Inflammatory macrophage treated with lipopolysaccharide for 1 hour (primary cell): ENCODE measurements at places on chromosomes 7 and 10.
A peak's percentile ranks its signal among the peaks of the same experiment; 100 is the strongest.

DNA sequence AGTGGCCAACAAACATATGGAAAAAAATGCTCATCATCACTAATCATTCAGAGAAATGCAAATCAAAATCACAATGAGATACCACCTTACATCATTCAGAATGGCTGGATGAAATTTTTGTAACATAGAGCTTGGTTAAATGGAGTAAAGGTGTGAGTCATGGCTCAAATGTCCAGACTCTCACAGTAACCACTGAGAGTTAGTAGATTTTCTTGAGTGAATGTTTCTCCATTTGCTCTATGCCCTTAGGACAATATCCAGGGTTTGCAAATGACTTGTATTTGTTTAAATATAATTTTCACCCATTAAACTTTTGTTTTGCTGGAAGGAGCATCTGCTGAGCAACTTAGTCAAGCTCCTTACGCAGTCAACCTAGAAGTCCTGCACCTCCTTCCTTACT lies 967.2 kb downstream of the XPNPEP1 start:
- DNase-seq, result no peak

DNA sequence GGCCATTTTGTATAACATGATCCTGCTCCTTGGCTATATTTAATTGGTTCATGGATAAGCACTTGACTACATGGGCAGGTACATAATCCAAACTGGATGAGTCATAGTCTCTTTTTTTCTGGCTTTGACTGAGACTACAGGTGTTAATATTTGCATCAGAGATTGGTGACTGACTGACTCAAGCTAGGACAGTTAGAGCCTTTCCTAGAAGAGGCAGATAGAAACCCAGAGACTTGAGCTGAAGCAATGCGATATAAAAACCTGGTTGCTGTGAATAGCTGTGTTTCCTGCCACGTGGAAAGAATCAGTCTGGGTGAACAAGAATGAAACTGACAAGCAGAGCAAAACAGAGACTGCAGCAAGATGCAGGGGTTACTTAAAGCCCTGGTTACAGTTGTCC lies 81.0 kb downstream of the SAMD9 start:
- no peak for DNase-seq

- DNase-seq, result peak; percentile 30
These were observed 39.2 kb downstream of the ENO4 start for GRCh38 chr10:116888380-116889055.

DNA sequence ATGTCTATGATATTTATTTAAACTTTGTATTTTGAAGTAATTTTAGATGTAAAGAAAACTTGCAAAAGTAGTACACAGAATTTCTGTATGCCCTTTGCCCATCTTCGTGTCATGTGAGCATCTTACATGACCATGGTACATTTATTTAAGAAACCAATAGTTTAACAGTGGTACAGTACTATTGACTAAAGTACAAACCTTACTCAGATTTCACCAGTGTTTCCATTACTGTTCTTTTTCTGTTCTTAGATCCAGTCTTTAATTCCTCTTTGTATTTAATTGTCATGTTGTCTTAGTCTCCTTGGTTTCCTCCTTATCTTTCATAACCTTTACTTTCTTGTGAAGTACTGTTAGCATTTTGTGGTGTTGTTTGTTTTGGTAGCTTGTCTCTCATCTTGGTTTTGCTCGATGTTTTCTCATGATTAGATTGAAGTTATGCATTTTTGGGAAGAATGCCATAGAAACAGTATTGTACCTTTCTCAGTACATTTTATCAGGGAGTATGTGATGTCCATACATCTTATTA lies 24.1 kb downstream of the TAX1BP1 start:
- no peak for DNase-seq

- DNase-seq, result no peak
These were observed 62.6 kb downstream of the RASGEF1A start for GRCh38 chr10:43204042-43204942.

GRCh38 chr7:117875566-117875965 lies 2.3 kb upstream of the CTTNBP2 start:
- DNase-seq, result no peak

- DNase-seq, result no peak
These were observed 16.5 kb downstream of the ECHDC3 start for GRCh38 chr10:11758527-11759236.

- DNase-seq, result peak; percentile 14
These were observed 79.3 kb upstream of the SLC25A13 start for GRCh38 chr7:96401200-96401599.

DNA sequence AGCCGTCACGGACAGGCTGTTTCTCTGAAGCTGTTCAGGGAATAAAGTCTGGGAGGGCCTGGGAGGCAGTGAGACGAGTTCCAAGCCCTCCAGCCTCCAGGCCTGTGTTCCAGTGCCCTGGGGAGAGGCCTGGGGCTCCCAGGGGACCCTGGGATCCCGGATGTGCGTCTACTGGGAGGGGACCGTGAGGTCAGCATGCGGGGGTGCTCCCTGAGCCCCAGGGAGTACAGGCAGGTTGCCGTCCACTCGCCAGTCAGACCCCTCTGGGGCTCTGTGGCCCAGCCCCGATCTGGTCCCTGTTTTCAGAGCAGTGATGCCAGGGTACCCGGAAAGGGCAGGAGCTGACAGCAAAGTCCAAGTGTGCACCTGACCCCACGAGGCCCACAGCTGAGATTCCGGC lies 80.9 kb upstream of the DNAAF5 start:
- no peak for DNase-seq

DNA sequence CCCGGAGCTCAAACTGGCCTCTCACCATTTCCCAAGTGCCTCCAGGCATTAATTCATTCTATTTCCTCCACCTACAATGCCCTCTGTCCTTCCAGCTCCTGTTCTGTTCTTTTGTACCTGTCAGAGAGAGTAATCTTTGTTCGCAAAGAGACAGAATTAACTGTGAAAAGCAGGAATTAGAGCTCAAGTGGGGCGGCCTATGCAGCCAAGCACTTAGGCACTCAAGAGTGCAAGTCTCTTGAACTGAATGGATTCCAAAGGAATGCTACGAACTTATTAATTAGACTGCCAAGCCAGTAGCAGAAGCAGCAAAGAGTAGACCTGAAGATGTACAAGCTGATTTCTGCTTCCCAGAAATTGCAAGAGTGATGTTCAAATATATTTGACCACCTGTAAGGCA lies 338.3 kb upstream of the AUTS2 start:
- no peak for DNase-seq

DNA sequence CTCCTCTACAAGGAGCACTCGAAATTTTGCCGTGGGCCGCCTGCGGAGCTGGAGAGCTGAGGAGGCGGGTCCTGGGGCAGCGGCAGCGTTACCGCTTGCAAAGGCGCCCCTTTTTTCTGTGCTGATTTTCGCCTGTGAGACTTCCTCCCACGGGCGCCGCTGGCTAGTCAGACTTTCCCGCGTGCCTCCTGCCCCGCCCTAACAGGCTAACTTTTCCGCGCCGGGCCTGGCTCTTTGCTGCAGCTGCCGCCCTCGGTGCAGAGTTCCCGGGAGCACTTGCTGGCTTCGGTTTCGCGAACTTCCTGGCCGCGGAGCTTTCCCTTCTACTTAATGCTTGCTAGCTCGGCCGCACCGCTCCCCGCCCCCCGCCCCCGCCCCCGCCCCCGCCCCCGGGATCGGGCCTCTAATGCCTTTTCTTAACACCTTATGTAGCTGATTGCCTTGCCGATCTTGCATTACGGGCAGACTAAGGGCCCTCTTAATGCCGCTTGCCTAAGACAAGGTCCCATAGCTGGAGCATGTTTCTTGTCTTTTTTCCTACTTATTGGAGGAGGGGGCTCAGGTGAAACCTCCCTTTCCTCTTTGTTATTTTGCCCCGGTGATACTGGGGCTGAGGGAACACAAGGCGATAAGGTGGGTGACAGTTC lies 37.9 kb upstream of the RASGEF1A start:
- peak; percentile 86 for DNase-seq

DNA sequence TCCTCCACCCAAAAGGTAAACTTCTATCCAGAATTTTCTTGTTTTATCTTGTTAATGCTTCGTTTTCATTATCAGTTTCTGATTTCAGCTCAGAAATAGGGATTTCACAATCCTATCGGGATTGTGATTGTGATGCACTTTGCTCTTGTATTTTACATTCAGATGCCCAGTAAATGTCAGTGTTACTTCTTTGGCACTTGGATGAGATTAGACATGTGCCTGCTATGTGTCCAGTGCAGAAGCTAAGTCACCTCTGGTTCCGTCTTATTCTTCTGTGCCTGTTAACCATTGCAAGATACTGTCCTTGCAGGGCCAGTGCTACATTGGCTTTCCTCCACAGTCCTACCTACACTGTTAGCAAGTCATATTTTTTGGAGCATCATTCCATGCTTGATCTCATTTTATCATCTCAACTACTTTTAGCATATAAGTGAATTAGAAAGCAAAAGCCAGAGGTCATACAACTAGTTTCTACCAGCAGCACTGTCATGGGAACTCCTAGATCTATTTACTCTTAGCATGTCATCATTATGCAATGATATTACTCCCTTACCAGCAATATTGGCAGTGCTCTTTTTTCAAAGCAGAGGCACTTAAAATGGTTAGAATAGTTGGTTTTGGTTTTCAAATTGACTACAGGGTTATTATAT lies 26.7 kb downstream of the ZNF277 start:
- DNase-seq, result no peak

GRCh38 chr7:97198596-97198995 lies 81.1 kb downstream of the SDHAF3 start:
- DNase-seq, result no peak

GRCh38 chr7:107630342-107630741 lies 30.3 kb upstream of the SLC26A4 start:
- no peak for DNase-seq

DNA sequence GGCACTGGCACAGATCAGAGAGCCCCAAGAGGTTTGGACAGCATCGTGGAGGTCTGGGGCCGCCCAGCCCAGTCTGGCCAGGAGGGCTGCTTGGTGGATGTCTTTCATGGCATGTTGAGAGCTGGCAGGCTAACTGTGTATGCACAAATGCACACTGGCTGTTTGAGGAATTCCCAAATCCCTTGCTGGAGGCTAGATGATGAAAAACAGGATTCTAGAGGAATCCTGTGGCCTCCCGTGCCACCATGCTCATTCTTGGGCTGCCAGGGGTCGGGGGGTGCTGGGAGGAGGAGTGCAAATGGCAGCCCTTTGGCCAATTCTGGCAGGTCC lies 26.5 kb downstream of the LEP start:
- DNase-seq, result no peak

DNA sequence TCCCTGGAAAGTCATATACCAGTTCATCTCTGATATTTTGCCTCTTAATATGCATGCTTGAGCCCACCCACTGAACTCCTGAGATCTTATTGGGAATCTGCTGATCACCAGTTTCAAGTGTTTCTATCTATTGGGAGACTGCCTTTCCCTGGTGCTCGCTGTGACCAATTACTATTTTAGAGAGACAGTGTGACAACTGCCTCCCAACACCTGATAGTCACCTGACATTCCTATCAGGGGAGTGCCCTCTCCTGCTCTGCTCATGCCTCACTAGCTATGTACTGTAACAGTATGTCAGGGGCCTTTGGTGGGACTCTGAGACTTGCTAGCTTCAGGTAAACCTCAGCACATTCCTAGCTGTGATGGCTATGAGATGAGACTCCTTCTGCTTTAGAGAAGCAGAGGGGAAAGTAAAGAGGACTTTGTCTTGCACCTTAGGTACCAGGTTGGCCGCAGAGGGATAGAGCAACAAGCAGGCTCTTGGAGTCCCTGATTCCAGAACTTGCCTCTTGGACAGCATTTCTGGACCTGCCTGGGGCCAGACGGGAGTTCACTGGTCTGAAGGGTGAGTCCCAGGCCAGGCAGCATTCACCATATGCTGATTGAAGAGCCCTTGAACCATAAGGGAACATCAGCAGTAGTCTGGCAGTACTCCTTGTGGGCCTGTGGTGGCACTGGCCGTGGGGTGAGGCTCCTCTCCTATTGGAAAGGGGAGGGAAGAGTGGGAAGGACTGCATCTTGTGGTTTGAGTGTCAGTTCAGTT lies 34.4 kb upstream of the ARHGAP12 start:
- DNase-seq, result no peak

GRCh38 chr10:32015386-32015785 lies 40.8 kb downstream of the KIF5B start:
- DNase-seq, result no peak

DNA sequence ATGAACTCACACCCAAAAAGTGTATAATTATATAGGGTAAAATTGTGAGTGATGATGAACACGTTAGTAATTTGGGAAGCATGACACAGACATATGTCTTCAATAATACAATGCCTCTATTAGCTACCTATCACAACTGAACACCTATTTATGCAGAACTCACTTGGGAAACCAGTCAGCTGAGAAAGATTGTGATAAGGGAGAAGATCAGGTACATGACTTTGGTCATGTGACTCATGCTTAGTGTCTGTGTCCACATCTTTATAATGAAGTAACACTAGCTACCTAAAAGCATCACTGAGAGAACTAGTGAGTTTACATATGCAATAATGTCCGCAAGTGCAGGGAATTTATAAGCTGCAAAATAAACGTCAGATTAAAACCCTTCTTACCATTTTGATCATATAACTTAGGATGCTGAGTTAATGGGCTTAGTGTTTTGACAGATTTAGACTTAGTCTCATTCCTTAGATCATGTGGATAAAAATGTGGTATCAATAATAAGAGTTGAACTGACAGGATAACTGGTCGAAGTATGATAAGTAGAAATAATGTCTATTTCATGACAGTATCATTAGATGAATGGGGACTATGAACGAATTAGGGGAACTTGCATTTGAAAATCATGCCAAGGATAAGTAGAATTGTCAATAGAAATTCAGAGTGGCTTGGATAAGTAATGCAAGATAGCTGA lies 11.6 kb downstream of the VWDE start:
- no peak for DNase-seq

GRCh38 chr7:151366880-151367222 lies 25.2 kb downstream of the NUB1 start:
- no peak for DNase-seq

DNA sequence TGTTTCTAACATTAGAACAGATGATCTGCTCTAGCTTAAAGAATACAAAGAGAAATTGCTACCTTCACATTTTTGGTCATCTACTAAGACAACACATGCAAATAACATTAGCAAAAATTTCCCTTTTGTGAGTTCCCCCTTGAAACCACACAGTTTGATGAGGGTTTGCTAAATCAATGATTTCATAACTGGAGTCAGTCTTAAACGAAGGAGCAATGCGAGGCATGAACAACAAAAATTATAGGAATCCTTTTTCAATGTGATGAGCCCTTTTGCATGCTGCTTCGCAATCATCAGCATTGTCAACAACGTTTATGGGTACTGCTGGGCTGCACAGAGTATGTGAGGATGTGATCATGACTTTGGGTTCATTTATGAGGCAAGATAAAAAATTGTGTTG lies 286.4 kb downstream of the C7orf25 start:
- DNase-seq, result no peak

- DNase-seq, result peak; percentile 48
These were observed 730 bp downstream of the LARP4B start for GRCh38 chr10:930625-931325.
